ENCODE measurements at places on chromosomes 4 and X.

DNA sequence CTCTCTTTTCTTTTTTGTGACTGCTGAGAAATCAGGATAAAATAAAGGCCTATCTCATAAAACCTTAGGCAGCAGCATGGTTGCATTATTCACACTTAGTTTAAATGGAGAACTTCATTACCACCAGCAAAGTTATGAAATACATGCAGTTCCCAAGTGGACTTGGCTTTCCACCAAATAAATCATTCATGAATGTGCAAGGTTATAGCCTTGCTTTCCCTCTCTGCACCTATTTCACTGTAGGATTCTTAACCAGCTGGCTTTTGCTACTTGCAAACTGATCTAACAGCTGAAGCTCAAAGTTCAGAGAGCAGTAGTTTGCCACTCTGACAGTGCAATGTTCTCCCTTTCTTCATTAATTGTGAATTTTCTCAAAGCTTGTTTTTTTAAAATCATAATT, 140.1 kb upstream of the SMIM31 start:
- no peak for DNase-seq

- DNase-seq = no peak
Observed at GRCh38 chrX:6738518-6739470, 203.9 kb upstream of the VCX3A start.

- no peak for DNase-seq
Observed at GRCh38 chr4:123317211-123317610, 79.4 kb upstream of the SPRY1 start.

DNA sequence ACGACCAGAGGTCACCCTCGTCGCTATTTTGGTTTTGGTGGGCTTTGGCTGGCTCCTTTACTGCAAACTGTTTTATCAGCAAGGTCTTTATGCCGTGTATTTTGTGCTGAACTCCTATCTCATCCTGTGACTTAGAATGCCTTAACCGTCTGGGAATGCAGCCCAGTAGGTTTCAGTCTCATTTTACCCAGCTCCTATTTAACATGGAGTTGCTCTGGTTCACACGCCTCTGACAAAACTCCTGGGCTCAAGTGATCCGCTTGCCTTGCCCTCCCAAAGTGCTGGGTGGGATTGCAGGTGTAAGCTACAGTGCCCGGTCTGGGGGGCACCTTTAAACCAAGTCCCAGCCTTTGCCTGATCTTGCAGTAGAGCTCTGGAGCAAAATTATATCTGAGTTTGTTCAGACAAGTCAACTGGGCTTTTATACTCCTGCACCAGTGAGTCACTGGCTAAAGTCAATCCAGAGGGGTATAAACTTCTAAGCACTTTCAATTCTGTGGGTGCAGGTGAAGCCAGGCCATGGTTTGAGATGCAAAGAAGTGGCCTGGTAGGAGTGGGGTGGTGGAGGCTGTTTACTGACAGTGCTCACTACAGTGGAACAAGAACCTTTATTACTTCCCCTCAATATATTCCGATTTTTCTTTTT, 50.2 kb downstream of the MGST2 start:
- no peak for DNase-seq

All from activated T-cell treated with anti-CD3 and anti-CD28 coated beads, Interleukin-2, amount 50 U/mL, for 24 hours (primary cell).